ENCODE measurements at places on chromosomes 7 and 10. TPM values are rescaled to one million over a fixed set of nuclear protein-coding genes. Genes with fewer than 3 reads are reported as not detected.

The GPR15LG gene
- total RNA-seq, result not detected

The CACNA2D1 gene
- total RNA-seq, result 5.0 TPM

The PTF1A gene
- not detected for total RNA-seq

The SSBP1 gene
- 156 TPM for total RNA-seq

The CAV2 gene
- 88.0 TPM for total RNA-seq

The LRIT1 gene
- not detected for total RNA-seq

The GTF2IRD2 gene
- 4.5 TPM for total RNA-seq

The AKR1C4 gene
- 0.09 TPM for total RNA-seq

The CRTAC1 gene
- 5.4 TPM for total RNA-seq

The ANKRD61 gene
- under 0.01 TPM for total RNA-seq

The BMPR1A gene
- total RNA-seq, result 0.98 TPM

The LRRC17 gene
- total RNA-seq, result 0.43 TPM

The NKX1-2 gene
- total RNA-seq, result not detected

The TRIL gene
- 31.8 TPM for total RNA-seq

The AGAP4 gene
- 3.4 TPM for total RNA-seq

The TMEM229A gene
- not detected for total RNA-seq

The SSC4D gene
- 0.09 TPM for total RNA-seq

The CALN1 gene
- 2.4 TPM for total RNA-seq

The CXCL12 gene
- total RNA-seq, result 1.4 TPM

The SUN3 gene
- not detected for total RNA-seq

The EXOSC1 gene
- total RNA-seq, result 25.5 TPM

The PDK4 gene
- total RNA-seq, result 142 TPM

The DENND2A gene
- 1.0 TPM for total RNA-seq

The FAM200A gene
- 6.2 TPM for total RNA-seq

Measured in dermis lymphatic vessel endothelial cell (primary cell).